ENCODE measurements at places on chromosomes 4 and X.
A peak's percentile ranks its signal among the peaks of the same experiment; 100 is the strongest.

DNA sequence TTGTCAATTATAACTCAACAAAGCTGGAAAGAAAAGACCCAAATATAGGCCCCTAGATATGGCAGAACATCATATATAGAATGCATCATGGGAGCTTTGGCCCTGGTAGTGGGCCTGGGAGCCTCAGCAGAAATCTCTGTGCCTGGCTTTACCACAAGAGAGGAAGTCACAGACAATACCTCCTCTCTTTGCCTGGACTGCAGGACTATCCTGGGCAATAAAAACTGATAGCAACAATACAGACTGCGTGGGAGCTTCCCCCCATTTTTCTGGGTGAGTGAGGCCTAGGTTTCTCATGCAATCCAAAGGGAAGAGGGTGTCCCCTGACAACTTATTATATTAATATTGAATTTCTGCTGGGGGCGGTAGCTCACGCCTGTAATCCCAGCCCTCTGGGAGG, 64.0 kb upstream of the NFKB1 start:
- DNase-seq = no peak

DNA sequence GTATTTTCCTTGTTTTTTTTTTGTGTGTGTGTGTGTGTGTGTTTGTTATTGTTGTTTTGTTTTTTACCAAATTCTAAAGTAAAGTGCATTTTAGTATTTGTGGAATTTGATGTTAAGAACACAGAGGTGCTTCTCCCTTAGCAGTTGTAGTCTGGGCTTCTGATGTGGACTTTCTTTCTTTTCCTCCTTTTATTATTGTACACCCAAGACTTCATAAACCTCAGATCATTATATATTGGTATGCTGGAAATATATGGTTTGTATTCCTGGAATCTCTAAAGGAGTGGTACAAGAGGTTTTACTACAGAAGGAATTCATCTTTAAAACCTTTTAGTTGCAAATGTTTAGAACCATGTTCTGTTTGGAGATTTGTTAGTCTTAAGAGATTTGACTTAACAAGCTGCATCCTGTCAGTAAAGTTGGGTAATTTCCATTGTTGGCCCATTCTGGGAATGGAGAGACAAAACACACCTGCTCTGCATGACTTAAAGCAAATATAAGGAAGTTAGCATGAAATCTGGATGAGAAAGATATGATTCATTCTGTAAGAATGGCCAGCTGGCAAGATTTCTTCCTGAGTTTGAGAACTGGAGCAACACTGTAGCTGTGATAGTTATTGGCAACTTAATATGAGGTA, 64.0 kb downstream of the SMAD1 start:
- no peak for DNase-seq

DNA sequence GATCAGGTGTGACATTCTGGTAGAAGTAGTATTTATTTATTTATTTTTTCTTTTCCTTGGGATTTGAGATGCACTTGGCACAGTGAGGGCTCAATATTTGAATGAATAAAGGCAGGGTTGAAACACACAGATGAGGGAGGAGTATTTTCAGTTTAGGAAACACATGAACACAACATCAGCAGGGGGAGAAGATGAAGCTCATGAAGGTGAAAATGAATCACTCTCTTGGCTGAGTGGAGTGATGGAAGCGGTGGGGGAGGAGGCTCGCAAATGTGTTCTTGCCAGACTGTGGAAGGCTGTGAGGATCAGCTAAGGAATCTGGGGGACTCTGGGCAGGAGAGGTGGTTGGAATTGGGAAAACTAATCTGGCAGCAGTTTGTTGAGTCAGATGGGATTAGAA, 55.3 kb downstream of the ARHGAP10 start:
- no peak for DNase-seq

GRCh38 chr4:38204339-38205035, 244.3 kb downstream of the PTTG2 start:
- no peak for DNase-seq

DNA sequence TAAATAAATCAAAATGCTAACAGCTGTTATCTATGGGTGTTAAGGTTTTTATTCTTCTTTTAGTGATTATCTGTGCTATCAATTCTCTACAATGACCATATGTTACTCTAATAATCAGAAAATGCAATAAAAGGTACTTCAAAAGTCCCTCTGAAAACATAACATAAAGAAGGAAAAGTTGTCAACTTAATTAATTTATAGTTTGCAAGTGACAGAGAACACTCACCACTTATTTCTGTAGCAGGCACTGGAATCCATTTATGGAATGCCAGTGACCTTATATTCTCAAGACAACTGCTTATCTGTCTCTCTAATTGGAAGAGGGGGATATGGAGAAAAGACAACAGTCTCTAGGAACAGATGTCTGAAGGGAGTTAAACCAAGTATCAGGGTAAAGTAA, 25.6 kb upstream of the PLS3 start:
- no peak for DNase-seq

GRCh38 chr4:39792128-39792527, 94.2 kb downstream of the UBE2K start:
- DNase-seq = no peak

DNA sequence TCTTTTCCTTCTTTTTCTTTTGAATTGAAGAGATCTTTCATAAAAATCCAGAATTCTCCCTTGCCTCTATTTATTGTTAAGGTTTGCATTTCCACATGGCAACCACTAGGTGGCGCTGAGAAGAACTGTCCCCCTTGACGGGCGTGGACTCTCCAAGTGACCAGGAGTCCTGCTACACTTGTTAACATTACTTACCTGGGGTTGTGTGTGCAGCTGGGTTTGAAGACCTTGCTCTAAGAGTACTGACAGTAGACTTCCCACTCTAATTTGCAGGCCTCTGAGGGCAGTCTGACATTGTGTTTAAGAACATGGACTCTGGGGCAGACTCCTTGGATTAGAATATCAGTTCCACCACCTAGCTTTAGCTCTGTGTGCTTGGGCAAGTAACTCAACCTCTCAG, 52.8 kb downstream of the GPRIN3 start:
- peak; percentile 47 for DNase-seq

- DNase-seq = peak; percentile 98
Observed at GRCh38 chrX:15493118-15493962, at the start of gene PIR. TSS of gene PIR (minus strand) at chrX:15493333. CDS start at chrX:15491257, 2,076 bp downstream.

- DNase-seq = no peak
Observed at GRCh38 chr4:174808119-174808518, 20.9 kb downstream of the GLRA3 start.

- DNase-seq = peak; percentile 8
Observed at GRCh38 chrX:135951291-135951690, 22.5 kb downstream of the MMGT1 start.

DNA sequence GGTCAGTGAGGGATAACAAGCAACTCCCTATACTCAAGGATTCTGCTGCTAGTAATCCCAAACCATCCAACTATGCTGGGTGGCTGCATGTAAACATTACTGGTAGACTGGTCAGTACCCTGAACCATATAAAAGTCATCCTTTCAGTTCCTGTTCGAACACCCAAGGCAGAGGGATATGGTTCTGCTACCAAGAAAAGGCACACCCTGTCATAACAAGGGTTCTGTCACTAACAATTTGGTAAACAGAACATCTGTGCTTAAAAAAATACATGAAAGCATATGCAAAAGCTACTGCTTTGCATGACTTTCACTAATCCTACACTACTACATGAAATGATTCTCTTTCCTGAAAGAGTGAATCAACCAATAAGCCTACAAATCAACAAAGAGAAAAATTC, 76.8 kb upstream of the MCF2 start:
- no peak for DNase-seq

DNA sequence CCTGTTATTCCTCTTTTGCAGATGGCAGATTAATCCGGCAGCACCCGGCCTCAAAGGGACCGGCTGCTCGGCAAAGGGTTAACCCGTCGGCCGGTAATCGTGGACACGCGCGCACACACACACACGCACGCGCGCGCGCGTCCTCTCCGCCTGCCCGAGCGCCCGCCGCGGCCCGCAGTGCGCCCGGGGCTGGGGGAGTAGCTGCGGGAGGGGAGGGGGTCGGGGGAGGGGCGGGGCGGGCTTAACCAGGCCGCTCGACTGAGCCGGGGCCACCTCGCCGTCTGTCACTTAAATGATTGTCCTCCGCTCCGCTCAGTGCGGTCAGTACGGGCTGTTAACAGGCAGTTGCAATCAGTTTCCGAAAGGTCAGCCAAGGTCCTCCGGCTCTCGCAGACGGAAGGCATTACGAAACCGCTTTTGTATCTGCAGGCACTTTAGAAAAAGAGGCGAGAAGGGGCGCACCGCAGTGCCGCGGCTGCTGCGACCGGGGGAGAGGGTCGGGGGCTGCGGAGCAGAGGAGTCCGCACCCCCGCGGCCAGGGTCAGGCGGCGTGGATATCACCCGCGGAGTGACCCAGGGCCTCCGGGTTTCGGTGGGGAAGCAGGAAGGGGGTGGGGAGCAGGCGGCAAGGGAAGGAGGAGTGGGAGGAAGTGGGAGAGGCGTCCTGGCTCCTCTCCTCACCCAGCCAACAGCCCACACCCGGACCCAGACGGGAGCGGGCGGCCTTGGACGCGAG, 57.3 kb upstream of the BCOR start:
- peak; percentile 91 for DNase-seq

GRCh38 chrX:72130762-72131250, 909 bp downstream of the RTL5 start:
- peak; percentile 23 for DNase-seq

- no peak for DNase-seq
Observed at GRCh38 chrX:153524234-153524633, 6.8 kb downstream of the ATP2B3 start.

DNA sequence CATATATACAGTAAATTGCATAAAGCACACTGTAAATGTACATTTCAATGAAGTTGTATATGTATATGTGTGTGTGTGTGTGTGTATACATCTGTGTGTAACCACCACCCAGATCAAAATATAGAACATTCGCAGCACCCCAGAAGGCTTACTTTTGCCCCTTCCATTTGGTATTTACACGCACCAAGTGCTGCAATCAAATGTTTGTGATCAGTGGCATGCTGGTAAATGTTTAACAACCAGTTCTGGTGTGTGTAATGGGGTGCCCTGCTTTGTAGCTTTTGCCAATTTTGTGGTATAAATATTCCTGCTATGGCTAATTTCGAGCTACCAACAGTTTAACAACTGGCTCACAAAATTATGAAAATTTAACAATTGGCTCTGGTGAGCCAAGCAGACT, 101.3 kb downstream of the RTL5 start:
- no peak for DNase-seq

DNA sequence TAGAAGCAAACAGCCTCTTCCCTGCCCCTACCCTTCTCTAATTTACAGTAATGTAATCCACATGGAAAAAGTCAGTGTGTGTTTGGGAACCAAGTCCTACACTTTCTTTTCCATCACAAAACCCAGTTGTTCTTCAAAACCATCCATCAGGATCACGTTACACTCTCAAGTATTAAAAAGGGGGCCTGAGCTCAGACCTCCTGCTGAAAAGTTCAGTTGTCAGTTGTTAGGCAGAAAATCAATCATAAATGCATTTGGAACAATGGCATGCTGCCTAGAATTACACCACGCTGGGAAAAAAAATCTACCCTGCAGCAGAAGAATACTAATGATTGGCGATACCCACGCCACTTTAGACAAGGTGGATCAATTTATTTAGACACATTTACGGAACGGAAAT, 236.5 kb downstream of the PARM1 start:
- DNase-seq = no peak

- no peak for DNase-seq
Observed at GRCh38 chrX:1151378-1152077, 60.9 kb downstream of the CRLF2 start.

DNA sequence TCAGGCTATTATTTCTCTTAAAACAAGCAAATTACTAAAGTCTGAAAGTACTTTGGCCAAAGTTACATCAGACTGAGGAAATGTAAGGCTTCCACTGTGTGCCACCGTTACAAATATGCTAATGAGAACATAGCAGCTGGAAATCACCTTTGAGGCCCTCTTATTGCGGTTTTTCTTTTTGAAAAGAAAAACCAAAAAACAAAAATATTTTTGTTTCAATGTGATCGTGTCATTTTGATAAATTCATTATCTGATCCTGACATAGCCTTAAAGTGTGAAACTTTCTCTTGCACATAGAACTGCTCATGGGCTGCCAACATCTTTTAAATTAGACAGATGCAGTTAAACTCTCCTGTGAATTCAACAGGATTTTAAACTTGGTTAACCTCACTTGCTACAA, 2.8 kb upstream of the TIFA start:
- DNase-seq = no peak

DNA sequence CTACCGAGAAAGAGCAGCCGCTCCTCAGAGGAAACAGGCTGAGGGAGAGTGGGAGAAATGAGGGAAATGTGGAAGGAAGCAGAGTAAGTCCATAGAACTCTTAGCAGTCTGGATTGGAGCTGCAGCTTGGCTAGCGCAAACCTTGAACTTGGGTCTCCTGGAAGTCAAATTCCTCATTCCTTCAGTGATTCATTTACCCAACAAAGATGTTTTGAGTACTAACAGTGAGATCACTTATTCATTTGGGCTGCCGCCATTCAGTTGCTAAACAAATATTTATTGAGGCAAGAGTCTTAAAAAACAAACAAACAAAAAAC, 51.5 kb downstream of the SEL1L3 start:
- DNase-seq = no peak

DNA sequence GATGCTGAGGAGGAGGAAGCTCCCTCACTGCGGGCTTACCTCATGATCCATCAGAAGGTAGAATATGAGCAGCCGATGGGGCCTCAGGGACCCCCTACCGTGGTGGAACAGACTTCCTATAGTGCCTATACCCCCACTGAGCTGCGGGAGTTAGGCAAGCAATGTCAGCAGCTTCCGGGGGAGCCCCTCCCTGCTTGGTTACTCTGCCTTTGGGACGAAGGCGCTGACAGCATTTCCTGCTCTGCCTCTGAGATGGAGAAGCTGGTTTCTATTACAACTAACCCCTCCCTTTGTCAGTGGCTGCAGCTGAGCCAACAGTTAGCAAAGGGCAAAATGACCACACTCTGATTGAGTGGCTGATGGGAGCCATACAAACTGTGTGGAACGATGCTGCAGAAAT, 430.7 kb downstream of the IDS start:
- DNase-seq = no peak

DNA sequence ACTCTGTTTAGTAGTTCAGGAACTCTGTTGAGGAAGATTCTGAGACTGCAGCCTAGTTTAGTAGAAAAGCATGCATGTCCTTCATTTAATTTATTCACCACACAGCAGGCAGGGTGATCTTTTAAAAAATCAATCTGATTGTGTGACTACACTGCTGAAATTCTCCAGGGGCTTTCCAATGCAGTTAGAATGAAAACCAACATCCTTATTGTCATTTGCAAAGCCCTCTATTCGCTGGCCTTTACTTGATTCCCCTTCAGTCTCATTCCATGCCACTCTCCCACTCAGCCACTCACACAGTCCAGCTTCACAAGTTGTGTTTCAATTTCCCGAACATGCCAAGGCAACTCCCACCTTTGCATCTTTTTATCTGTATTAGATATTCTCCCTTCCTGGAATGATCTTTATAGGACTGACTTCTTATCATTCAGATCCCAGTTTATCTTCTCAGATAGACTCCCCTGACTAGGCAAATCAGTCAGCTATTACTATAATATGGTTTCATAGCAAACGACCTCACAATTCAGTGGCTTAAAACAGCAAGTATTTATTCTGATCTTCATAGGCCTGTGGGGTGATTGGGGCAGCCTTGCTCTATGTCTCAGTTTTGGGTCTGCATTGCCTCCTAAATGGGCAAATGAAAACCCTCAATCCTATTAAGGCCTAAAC, 21.3 kb upstream of the FTHL17 start:
- DNase-seq = no peak

Measured in neural progenitor cell (in vitro differentiated cells).